ENCODE measurements at places on chromosomes 16 and 17.

GRCh38 chr17:2398655-2399571, 1.9 kb downstream of the MNT start:
- peaks cover 60% of the 10 kb centered on the region for H3K4me1 ChIP-seq
- no peaks in the 10 kb centered on the region for H3K27me3 ChIP-seq
- peak overlapping the region; percentile 99 for H3K27ac ChIP-seq
- H3K4me3 ChIP-seq: peak overlapping the region; percentile 91
- DNase-seq: peak; percentile 75

DNA sequence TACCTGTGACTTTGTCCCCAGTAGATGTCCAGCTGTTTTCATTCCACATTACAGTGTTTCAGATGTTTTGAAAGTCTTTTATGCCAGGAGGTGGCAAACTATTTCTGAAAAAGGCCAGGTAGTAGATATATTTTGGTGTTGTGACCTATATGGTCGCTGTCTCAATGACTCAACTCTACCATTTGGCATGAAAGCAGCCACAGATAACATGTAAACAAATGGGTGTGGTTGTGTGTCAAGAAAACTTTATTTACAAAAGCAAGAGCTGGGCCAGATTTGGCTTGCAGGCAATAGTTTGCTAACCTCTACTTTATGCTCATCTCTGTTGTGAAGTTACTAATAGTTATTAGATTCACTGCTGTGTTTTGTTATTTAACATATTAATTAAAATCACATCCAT, 728.7 kb upstream of the EEF2KMT start:
- DNase-seq: no peak
- H3K4me1 ChIP-seq: no peaks in the 10 kb centered on the region
- H3K36me3 ChIP-seq: no peaks in the 10 kb centered on the region
- H3K27me3 ChIP-seq: no peaks in the 10 kb centered on the region

DNA sequence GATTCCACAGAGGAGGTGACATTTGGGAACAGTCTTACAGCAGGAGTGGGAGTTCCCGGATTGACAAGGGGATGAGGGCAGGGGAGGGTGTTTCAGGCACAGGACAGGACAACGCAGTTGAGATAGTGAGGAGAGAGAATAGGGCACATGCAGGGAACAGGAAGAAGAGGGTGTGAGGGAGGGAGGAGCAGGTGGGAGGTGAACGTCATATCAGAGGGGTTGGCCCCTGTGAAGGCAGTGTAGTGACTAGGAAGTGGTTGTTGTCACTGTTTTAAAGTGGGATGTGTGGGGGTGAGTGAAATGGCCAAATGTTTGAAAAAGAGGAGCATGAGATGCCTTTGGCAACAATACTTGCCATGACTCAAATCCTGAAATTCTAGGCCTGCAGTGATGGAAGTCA, 12.2 kb downstream of the PRKCB start:
- H3K4me3 ChIP-seq: no peak overlapping the region
- no peak for DNase-seq
- no peak overlapping the region for H3K27ac ChIP-seq
- no peaks in the 10 kb centered on the region for H3K36me3 ChIP-seq
- H3K27me3 ChIP-seq: peaks cover 11% of the 10 kb centered on the region
- H3K4me1 ChIP-seq: no peaks in the 10 kb centered on the region

GRCh38 chr17:46195939-46196716, 2.9 kb upstream of the KANSL1 start:
- no peaks in the 10 kb centered on the region for H3K36me3 ChIP-seq
- no peak overlapping the region for H3K4me3 ChIP-seq
- no peak for DNase-seq
- peaks cover 27% of the 10 kb centered on the region for H3K4me1 ChIP-seq

GRCh38 chr17:39669897-39670735, 1.9 kb downstream of the PNMT start:
- no peaks in the 10 kb centered on the region for H3K27me3 ChIP-seq
- peaks cover 57% of the 10 kb centered on the region for H3K4me1 ChIP-seq
- H3K4me3 ChIP-seq: no peak overlapping the region
- peak; percentile 65 for DNase-seq
- peak overlapping the region; percentile 77 for H3K27ac ChIP-seq

DNA sequence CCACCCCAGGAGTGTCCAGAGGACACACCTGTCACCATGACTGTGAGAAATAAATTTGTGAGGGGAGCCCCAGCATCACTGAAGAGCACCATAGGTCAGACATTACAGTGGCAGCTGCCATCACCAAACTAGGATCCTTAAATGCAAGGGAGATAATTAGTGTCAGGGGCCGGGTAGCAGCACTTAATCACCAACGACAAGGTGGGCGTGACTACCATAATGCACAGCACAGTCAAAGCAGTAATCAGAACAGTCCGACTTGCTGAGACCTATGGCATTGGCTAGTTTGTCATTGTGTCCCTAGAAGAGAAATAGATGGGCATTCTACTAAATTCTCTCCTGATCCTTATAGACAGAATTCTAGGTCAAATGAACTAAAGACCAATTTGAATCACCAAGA, 856.7 kb upstream of the GOT2 start:
- no peak overlapping the region for H3K4me3 ChIP-seq
- no peaks in the 10 kb centered on the region for H3K4me1 ChIP-seq
- no peak for DNase-seq
- H3K27me3 ChIP-seq: no peaks in the 10 kb centered on the region

- no peaks in the 10 kb centered on the region for H3K36me3 ChIP-seq
- H3K4me3 ChIP-seq: no peak overlapping the region
- no peaks in the 10 kb centered on the region for H3K4me1 ChIP-seq
- DNase-seq: no peak
- no peaks in the 10 kb centered on the region for H3K27me3 ChIP-seq
These were observed 7.7 kb upstream of the KRT222 start for GRCh38 chr17:40672654-40673053.

DNA sequence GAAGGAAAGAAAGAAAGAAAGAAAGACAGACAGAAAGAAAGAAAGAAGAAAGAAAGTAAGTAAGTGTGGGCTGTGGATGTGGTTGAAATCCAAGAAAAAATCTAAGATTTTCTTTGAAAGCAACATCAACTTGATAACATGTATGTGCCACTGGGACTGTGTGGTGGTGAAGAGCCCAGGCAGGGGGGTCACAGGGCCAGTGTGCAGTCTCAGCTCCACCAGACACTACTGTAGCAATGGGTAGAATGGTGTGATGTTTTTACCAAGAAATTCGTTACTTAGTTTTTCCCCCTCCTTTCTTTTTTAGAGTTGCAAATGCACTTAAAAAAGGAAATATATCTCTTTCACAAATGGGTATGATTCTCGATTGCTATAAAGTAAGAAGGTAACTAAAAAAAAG, 71.9 kb upstream of the CNEP1R1 start:
- no peaks in the 10 kb centered on the region for H3K27me3 ChIP-seq
- DNase-seq: no peak
- H3K27ac ChIP-seq: no peak overlapping the region
- H3K4me3 ChIP-seq: no peak overlapping the region
- no peaks in the 10 kb centered on the region for H3K4me1 ChIP-seq

DNA sequence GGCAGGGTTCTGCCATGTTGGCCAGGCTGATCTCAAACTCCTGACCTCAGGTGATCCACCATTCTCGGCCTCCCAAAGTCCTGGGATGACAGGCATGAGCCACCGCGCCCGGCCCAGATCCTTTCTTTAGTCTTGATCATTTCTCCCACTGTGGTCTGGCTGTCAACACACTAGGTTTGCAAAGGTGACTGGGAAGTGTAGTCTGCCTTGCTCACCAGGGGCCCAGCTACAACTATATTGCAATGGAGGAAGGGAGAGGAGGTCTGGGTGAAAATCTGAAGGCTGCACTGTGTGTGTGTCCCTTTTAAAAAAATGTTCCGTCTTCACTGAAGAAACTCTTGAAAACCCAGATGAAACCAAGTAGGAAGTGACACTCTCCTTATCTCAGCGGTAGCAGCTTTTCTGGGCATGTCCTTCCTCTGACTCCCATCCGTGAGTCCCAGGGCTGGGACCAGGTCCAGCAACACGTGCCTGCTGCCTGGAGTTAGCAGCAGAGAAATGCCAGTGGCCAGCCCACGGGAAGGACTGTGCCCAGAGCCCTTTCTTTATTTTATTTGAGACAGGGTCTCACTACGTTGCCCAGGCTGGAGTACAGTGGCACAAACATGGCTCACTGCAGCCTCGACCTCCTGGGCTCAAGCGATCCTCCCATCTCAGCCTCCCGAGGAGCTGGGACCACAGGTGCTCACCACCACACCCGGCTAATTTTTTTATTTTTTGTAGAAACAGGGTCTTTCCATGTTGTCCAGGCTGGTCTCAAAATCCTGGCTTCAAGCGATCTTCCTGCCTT, 17.8 kb upstream of the KIF19 start:
- DNase-seq: peak; percentile 84
- no peaks in the 10 kb centered on the region for H3K36me3 ChIP-seq
- H3K4me3 ChIP-seq: no peak overlapping the region
- H3K27me3 ChIP-seq: no peaks in the 10 kb centered on the region
- H3K4me1 ChIP-seq: peaks cover 8% of the 10 kb centered on the region

Measured in heart left ventricle (tissue), 16 donors.